MV-4-11 (cell line): ENCODE measurements at places on chromosomes 6 and 20.

DNA sequence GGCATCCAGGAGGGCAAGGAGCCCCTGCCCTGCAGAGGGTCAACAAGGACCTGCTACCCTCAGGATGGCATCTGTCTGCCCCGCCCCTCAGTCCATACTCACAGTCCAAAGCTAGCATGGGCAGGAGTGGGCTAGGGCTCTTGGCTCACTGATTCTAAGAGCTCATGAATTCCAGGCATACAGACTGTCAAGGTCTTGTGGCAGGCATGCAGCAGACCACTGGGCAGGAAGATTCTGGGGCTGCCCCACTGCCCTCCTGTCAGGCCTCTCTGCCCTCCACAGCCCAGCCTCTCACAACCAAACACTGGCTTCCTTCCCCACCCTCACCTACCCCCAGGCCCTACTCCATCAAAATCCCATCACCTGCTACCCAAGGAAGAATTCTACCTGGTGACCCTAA, 5.6 kb upstream of the SLC4A11 start:
- no peak for DNase-seq

- peak; percentile 93 for DNase-seq
Measured at GRCh38 chr6:16319813-16320532, 81.6 kb downstream of the GMPR start.

GRCh38 chr20:986733-987355, 15.3 kb downstream of the RSPO4 start:
- peak; percentile 67 for DNase-seq

DNA sequence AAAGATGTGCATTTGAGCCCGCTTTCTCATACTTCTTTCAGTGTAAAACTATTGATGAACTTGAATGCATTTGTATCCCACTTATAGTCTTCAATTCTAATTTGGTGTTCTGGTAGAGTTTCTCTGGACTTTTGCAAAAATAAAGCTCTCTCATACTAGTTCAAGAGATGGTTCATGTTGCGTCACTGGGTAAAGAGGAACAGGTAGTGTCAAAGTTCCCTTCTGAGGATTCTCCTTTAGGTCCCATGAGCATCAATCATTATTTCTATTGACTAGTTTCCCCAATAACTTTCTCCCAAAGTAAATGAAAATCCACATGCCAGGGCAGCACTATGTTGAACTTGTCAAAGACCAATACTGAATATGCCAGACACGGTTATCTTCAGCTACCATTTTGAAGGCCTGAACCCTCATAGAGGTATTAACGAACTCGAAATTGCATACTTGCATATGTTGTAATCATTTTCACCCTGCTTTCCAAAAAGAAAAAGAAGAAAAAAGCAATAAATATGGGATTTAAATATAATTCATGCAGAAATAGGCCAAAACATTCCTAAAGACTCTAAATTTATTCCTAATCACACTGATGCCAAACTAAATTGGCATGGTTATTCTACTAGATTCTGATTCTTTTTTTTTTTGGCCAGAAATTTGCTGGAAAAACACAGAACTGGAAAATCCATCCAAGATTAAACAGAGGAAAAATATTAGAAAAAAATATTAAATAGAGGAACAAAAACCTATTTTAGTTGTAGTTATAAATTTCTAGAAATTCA, 84.5 kb downstream of the SGK1 start:
- peak; percentile 13 for DNase-seq

- DNase-seq, result no peak
Measured at GRCh38 chr6:133632206-133632605, 256.7 kb upstream of the TCF21 start.

DNA sequence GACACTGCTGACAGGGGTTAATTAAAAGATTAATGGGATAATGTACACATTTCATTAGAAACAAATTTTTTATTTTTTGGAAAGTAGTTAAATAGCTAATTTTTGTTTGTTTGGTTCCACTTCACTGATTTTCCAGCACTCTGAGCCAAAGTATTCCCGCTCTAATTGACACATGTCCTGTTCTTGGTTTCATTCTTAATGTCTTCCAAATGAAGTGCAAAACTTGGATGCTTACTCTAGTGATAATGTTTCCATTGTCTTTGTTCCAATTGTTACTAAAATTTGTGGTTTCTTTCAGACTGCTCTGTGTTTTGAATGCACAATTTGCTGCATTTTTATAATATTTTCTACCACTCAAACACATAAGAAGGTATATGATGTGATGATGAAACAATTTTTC, 794.3 kb downstream of the PHF3 start:
- no peak for DNase-seq

DNA sequence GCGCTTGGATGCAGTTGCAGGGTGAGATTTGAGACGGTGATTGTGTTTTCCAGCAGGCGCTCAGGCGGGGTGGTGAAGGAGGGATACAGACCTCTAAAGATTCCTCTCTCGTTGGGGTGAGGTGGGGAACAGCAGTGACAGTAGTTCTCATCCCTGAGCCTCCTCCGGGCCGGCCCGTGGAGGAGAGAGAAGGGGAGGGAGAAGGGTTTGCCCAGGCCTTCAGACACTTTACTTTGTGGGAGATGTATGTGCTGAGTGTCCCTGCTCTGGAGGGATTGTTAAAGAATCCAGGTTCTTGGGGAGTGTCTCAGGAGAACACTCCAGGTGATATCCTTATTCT, 41.0 kb downstream of the PSMB9 start:
- no peak for DNase-seq

DNA sequence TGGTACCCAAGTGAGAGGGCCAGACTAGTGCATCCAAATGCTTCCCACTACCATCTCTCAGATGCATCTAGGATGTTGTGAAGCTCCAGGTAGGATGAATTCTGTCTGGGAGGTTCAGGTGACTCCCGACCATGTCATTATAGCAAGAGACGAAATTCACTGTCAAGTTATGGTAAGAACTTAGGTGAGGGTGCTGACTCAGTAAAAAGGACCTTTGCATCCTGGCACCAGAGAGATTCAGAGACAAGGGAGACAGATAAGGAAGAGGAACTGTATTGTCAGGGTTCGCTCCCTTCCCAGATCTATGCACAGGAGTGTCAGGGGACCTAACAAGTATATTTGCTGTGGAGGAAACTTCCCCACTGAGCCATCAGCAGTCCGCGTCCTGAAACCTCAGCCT, 11.2 kb upstream of the PRIM2 start:
- DNase-seq, result no peak

- DNase-seq, result no peak
Measured at GRCh38 chr20:2805689-2806350, 5.4 kb upstream of the CPXM1 start.

- peak; percentile 1 for DNase-seq
Measured at GRCh38 chr6:19655744-19656143, 181.4 kb upstream of the ID4 start.

DNA sequence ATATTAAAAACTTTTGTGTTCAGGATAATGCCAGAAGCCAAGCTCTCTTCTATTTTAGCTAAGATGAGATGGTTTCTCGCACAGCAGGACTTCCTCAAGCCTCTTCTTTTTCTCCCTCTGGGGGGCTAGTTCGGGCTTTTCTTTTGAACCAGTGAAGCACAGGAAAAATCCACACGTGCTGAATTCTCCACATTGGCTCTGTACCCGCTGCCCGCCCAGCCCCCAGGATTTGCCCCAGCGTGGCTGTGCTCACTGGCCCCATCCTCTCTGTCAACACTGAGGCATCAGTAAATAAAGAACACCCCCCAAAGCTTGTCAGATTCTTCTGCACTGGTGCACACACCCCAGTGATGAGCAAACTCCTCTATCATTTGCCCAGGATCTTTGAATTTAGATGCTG, 232.8 kb downstream of the ZNF217 start:
- no peak for DNase-seq

- peak; percentile 58 for DNase-seq
Measured at GRCh38 chr6:16183187-16183664, 54.3 kb downstream of the MYLIP start.

GRCh38 chr6:40344566-40345167, 242.5 kb downstream of the LRFN2 start:
- no peak for DNase-seq

- DNase-seq, result no peak
Measured at GRCh38 chr20:59434960-59435359, 134.5 kb downstream of the EDN3 start.

- no peak for DNase-seq
Measured at GRCh38 chr6:158751921-158752320, 67.2 kb downstream of the EZR start.

DNA sequence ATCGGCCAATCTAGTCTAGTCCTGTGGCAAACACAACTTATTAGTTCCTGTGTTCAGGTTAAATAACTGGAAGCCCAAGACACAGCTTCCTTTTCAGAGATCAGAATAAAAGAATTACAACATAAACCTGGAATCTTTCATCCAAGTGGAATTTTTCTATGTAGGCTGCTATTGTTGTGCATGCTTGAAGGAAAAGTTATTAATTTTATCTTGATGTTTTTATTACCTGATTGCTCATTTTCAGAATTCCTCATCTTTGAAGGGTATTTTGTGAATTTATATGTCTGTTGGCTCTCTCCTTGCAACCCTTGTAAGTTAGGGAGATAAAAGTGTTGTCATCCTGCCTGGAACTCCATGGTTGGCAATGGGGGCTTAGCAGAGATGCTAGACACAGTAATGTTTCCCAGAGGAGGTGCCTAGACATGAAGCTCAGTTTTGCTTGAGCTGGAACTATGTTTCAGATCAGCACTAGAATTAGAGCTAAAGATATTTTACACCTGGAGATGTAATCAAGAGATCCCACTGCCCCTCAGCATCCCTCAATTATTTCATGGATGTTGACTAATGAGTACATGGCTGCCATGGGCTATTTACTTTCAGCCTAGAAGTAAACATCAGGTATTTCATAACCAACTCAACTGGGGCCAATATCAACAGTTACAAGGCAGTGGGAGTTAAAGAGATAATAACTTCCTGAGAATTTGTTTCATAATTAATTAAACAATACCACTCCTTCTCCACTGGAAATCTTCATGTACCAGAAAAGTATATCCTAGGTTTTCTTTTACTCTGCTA, 367.0 kb upstream of the MARCKS start:
- no peak for DNase-seq

DNA sequence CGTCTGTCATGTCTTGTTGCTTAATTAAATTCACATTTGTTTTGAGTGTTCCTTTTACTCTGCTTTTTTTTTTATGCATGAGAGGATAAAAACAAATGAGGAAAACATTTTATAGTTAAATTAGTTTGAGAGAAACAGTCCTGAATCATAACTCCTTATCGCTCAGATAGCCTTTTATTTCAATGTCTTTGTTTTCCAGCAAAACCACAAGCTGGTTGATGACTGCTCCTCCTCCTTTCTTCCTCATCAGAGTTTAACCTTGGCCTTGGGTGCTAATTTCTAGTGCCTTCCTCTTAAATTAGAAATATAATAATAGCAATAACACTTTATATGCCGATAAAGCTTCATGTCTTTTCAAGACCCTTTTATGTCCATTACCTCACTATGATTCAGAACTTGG, 3.1 kb downstream of the NOX3 start:
- no peak for DNase-seq

DNA sequence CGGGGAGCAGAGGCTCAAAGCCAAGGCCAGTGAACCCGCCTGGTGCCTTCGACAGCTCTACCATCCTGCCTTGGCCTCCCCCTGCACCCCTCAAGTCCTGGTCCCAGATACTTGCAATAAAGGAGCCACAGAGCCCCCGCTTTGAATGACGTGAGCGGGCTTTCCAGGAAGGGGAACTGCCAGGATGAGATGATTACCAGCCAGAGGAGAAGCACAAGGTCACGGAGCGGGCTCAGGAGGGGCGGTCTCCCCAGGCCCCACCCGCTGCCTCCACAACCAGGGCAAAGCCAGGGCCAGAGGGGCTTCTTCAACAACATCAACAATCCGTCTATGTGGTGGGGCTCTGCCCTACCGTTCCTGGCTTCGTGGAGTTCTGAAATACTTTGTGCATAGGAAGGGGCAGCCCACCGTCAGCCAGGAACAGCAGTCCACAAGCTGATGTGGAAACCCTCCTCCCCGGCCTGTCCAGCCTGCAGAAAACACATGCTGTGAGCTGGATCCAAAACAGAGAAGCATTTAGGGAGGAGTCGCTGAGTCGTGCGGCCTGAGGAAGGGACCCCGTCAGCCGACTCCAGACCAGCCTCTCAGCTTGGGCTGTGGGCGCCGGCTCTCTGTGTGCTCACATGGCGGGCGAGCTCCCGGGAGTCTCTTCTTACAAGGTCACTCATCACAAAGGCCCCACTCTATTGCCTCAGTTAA, 392.5 kb downstream of the CDH4 start:
- DNase-seq, result no peak

DNA sequence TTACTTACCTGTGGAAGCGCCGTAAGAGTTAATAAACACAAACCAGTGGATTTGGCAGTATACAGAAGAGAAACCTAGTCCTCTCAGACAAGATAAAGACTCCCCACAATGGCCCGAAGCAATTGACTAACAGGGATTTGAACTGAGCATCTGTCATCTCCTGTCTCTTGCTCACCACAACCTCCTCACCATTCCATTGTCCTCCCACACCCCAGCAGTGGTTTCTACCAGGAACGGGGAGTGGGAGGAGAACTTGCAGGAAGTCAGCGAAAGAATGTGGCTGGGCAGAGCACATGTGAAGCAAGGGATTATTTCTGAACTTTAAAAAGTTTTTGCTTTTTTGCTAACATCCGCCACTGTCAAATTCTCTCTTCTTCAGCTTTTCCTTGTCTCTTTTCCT, 24.6 kb upstream of the TAAR1 start:
- no peak for DNase-seq

- DNase-seq, result no peak
Measured at GRCh38 chr6:101626269-101626668, 232.8 kb downstream of the GRIK2 start.

DNA sequence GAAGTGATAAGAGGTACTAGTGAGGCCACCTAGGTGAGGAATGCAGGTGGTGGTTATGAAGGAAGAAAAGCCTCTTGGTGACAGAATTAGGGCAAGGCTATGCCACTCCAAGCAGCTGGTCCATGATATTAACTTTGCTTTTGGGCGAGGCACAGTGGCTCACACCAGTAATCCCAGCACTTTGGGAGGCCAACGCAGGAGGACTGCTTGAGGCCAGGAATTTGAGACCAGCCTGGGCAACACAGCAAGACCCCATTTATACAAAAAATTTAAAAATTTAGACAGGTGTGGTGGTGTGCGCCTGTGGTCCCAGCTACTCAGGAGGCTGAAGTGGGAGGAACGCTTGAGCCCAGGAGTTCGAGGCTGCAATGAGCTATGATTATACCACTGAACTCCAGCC, 56.1 kb downstream of the SERAC1 start:
- DNase-seq, result no peak

DNA sequence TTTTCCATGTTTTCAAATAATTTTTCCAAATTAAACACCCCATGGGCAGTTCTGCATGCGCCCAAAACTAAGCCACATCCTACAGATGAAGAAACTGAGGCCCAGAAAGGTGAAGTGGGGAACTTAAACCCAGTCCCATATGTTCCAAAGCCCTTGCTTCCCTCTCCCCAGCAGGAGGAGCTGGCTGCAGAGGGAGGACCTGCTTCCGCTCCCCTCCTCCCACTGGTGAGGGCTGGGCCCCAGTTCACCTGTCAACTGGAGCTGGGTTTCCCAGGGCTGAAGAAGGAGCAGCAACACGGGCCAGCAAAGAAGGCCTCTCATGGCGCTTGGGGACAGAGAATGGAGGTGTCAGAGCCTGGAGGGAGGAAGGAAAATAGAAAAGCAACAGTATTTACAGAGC, 1.4 kb upstream of the RBPJL start:
- no peak for DNase-seq
